ENCODE measurements at places on chromosomes 3 and 15. TPM values are rescaled to one million over a fixed set of nuclear protein-coding genes. Genes with fewer than 3 reads are reported as not detected.

DNA sequence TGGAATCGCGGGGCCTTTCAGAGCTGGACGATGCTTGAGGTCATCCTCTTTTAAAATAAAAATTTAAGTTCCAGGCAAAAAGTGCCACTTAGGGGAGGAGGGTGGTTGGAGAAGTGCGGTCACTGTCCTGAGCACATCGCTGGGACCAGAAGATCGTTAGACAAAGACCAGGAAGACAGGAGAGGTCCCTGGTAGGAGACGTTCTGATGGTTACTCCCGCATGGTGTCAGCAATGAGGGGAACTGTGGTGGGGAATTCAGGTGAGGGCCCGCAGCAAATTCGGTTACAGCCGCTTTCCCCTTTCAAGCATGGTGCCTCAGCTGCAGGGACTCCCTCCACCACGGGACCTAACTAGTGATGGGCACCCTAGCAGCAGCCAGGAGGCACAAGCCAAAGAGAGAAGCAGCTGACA, 1.0 kb upstream of the ISY1 start:
- peaks cover 16% of the 10 kb centered on the region for H3K4me1 ChIP-seq
- peak overlapping the region; percentile 100 for H3K27ac ChIP-seq
- H3K36me3 ChIP-seq: peaks cover 6% of the 10 kb centered on the region
- DNase-seq: no peak
- peak overlapping the region; percentile 93 for H3K4me3 ChIP-seq

DNA sequence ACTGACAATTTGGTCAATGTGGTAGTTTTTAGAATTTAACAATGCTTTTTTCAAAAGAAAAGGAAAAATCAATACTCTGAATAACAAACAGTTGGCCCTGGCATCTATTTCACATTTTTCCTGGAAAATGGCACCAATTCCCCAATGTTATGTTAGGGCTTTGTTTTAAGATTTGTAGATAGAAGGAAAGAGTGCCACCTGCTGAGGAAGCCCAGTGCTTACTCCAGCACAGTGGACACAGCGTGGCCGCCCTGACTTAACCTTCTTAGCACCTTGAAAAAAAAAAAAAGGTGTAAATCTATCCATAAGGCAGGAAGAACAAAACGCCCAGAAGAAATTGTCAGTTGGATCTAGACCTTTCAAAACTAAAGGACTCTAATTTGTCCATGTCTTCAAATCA, 110.7 kb upstream of the CNTN4 start:
- no peak overlapping the region for H3K27ac ChIP-seq
- no peaks in the 10 kb centered on the region for H3K4me1 ChIP-seq
- H3K4me3 ChIP-seq: no peak overlapping the region
- H3K36me3 ChIP-seq: no peaks in the 10 kb centered on the region
- DNase-seq: no peak

GRCh38 chr15:36632226-36632625, 52.8 kb downstream of the CDIN1 start:
- H3K36me3 ChIP-seq: peaks cover 24% of the 10 kb centered on the region
- no peaks in the 10 kb centered on the region for H3K4me1 ChIP-seq
- no peak for DNase-seq
- no peaks in the 10 kb centered on the region for H3K27me3 ChIP-seq
- no peak overlapping the region for H3K27ac ChIP-seq

DNA sequence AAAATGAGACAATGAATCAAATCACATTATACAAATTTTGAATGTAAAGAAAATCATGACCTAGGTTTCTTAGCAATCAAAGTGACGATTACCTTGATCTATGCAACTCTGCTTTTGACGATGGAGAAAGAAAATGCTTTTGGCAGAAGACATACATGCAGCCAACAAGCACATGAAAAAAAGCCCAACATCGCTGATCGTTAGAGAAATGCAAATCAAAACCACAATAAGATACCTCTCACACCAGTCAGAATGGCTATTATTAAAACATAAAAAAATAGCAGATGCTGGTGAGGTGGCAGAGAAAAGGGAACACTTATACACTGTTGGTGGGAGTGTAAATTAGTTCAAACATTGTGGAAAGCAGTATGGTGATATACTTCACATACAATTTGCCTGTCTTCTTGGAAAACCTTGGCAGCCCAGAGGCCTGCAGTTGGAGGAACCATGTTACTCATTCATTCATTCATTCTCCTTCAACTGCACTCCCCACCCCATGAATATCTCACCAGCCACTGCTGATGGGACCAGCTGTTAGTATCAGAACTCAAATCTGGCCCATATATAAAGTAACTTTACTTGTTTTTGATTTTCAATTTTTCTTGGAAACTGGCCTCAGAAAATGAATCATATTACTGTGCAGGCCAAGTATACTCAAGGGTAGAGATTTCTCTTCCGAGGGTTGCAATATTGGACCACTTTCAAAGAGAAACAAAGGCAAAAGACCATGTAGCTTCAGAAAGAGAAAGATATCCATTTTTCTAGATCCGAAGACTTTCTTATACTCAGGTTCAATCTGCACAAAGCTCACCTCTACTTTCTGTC, 358.6 kb upstream of the ARHGEF26 start:
- no peak overlapping the region for H3K27ac ChIP-seq
- no peak overlapping the region for H3K4me3 ChIP-seq
- no peaks in the 10 kb centered on the region for H3K36me3 ChIP-seq

DNA sequence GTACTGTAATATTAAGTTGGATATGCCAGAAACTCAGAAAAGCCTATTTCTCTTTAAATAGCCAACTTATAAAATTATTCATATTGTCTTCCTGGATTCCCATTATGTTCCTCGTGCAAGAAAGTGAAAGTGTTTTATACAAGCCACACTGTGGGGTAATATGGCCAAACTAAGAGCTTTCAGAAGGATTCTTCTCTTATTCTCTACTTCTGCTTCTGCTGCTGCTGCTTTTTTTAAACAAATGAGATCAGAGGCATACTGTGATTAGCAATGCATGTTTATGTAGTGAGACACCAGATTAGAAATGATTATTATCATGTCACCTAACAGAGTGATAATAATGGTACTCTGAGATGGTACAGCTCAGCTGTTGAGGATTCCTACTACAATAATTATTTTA, 1026.5 kb upstream of the CFAP20DC start:
- H3K4me3 ChIP-seq: no peak overlapping the region
- no peaks in the 10 kb centered on the region for H3K4me1 ChIP-seq
- no peaks in the 10 kb centered on the region for H3K36me3 ChIP-seq
- no peak overlapping the region for H3K27ac ChIP-seq

DNA sequence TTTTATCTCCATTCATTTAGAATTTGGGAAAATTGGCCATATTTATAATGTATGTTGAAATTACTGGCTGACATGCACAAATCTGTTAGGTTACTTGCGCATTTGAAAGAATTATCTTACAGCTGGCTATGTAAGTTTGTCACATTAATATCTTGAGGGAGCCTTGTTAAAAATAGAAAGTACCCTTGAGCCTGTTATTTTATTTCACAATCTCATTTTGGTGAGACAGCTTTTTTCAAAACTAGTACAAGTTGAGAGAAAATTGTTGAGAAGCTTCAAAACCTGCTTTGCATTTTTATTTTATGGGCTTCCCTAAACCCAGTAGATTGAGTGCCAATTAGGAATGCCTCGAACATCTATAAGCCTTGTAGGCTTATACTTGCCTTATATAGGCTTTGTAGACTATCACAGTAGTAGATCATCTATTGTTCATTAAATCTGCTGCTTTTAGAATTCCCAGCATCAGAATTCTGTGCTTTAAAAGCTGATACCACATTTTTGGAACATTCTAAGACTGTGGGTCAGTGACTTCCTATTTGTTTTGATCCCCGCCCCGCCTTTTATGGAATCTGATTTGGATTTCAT, 6.3 kb downstream of the IDH3A start:
- no peak overlapping the region for H3K27ac ChIP-seq
- H3K4me3 ChIP-seq: no peak overlapping the region
- H3K36me3 ChIP-seq: peaks cover 1% of the 10 kb centered on the region
- DNase-seq: no peak
- H3K27me3 ChIP-seq: no peaks in the 10 kb centered on the region
- H3K4me1 ChIP-seq: no peaks in the 10 kb centered on the region

The ZMYND10 gene
- 0.86 TPM for total RNA-seq

The GP5 gene
- 0.18 TPM for total RNA-seq

The DUOXA2 gene
- not detected for total RNA-seq

The SRGAP3 gene
- 21.4 TPM for total RNA-seq

The RPL15 gene
- total RNA-seq: 1,859 TPM

The GP9 gene
- total RNA-seq: not detected

The GASK1A gene
- total RNA-seq: 2.3 TPM

All from progenitor cell of endocrine pancreas (in vitro differentiated cells).